Activated CD8-positive, alpha-beta memory T cell treated with anti-CD3 and anti-CD28 coated beads for 36 hours (primary cell): ENCODE measurements at places on chromosomes 7 and 10. TPM values are rescaled to one million over a fixed set of nuclear protein-coding genes. Genes with fewer than 3 reads are reported as not detected.

The ASZ1 gene
- not detected for total RNA-seq

The SFRP5 gene
- total RNA-seq: not detected

The OR2A42 gene
- total RNA-seq: not detected

The MUC3A gene
- total RNA-seq: not detected

The TMEM243 gene
- total RNA-seq: 70.1 TPM

The NFE2L3 gene
- 60.2 TPM for total RNA-seq

The GRID1 gene
- total RNA-seq: not detected

The HYAL4 gene
- not detected for total RNA-seq

The CPA1 gene
- total RNA-seq: not detected

The SLC26A3 gene
- total RNA-seq: not detected

The RADIL gene
- 0.29 TPM for total RNA-seq

The DLX5 gene
- total RNA-seq: not detected
